ENCODE measurements at places on chromosomes 11 and 22.

DNA sequence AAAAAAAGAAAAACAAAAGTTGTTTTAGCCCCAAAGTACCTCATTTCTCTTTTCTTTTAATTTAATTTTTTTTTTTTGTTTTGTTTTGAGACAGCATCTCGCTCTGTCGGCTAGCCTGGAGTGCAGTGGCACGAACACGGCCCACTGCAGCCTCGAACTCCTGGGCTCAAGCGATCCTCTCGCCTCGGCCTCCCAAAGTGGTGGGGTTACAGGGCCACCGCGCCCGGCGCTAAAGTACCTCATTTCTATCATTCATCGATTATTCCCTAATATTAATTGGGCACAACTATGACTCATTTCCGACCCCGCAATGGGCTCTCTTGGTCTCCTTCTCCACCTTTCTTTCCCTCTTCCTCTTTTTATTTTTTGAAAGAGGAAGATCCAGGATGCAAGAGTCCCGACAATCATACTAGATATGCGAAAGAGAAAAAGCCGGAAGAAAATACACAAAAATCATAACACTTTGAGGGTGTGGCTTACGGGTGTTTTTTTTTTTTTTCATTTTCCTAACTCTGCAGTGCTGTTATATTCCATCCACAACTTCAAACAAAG, 475 bp upstream of the AIP start:
- no peak for DNase-seq

DNA sequence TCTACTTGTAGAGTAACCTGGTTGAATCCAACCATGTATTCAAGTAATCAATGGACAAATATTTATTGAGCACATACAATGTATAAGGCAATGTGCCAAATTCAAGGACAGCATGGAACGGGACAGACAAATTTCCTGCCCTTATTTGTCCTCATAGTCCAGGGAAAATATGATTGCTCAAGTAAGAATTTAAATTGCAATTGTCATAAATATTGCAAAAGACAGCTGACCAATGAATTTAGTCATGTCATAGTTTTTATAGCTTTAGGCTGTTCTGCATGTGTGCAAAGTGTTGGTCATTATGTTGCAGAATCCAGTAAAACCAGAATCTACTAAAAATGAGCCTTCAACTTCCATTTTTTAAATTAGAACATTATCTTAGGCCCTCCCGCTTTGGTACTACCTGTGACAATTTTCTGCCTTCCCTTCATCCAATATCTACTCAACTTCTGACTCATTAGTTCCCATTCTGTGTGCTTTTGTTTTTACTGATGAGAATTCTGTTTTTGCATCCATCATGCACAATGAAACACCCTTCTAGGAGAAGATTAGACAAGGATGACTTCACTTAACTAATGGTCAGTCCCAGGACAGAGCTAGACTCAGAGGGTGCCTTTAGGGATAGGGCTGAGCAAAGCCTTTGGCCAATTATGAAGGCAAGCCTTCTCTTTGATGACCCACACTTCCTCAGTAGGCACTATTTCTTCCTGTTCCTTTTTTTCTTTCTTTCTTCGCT, 45.8 kb upstream of the FIBIN start:
- DNase-seq, result no peak

GRCh38 chr11:23727794-23728193, 769.1 kb upstream of the LUZP2 start:
- no peak for DNase-seq

DNA sequence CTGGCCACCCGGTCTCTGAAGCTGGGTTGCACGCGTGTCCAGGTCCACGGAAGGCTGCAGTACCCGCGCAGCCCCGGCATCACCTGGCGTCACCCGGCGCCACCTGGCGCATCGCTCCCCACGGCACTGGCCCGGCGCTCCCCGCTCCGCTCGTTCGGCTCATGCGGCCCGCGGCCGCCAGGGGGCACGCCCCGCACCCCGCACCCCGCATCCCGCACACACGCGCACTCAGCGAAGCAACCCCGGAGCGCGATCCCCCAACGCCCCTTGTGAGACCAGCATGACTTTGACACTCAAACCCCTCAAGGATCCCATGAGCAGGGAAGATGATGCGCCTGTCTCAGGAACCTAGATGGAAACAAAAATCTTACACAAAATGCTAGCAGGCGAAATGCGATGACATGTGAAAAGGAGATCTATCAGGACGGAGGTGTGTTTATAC, 11.9 kb downstream of the B3GNT6 start:
- DNase-seq, result no peak

DNA sequence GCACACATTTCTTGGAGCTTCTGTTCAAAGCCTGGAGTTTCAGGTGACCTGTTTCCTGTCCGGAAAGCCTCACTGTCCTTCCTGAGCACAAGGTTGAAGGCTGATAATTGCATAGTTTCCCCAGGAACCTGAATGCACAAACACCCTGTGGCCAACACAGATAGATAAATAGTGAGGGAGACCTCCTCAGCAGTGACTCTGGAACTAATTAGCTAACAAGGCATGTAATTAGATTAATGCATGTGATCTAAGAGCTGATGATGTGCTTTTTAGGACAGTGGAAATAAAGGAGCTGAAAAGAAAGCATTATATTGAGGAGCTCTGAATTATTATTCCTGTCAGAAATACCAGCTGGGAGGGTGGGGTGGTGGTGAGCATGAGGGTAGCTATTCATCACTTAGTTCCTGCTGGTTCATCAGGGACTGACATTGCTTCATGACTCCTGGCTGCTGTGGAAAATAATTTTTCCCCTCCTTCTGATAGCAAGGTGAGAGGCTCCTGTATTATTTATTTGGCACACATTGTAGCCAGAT, 101.1 kb downstream of the NELL1 start:
- no peak for DNase-seq

GRCh38 chr11:100093698-100094097, 593.4 kb upstream of the ARHGAP42 start:
- DNase-seq, result no peak

DNA sequence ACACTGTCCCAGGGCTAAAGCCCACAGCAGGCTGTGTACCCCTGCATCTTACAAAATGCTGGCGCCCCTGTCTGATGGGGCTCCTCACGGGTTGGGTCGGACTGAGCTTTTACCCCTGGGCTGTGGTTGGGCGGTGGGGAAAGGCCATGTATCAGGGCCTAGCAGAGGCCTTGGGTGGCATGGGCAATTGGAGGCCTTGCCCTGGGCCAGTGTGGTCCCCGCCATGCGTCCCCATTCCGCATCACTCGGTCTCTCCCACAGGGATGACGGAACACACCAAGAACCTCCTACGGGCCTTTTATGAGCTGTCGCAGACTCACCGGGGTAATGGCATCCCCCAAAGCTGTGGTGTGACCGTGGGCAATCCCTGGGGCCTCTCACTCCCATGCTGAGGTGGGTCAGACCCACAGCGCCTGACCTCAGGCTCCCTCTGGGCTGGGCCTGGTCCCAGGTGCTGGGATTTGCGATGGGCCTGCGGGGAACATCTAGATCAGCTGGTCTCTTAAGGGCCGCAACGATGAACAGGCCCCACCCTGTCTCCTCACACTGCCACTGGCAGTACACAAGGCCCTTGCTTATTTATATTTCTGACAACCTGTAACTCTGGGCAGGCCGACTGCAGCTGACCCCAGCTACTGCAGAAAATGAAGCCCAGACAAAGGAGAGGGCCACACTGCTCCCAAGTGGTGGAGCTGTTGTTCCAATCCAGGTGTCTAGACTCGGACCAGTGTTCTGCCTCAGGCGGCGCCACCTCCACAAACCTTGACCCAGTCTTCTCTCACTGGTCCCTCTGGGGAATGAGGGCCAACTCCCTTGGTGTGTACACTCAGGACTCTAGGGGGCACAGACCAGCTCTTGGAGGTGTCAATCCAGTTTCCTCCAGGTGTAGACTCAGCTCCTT, 12.3 kb downstream of the SLC16A8 start:
- DNase-seq, result no peak

- no peak for DNase-seq
Measured at GRCh38 chr22:42180349-42180842, 49.8 kb upstream of the CYP2D6 start.

DNA sequence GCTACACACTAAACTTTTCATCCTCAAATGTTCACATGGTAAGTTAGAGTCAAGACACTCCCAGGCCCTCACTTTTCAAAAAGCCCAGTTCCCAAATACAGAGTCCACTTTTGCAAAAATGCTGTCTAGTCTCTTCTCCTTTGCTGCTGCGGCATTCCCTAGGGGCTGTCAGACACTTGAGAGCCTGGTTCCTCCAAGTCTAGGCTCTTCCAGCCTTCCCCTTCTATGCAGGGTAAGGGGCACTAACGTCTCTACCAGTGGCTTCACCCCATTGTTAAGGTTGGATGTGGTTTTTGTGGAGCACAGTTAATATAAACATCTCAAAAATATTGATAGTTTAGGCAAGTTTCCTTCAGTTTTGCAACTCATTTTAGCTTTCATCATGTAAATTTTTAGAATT, 181.5 kb downstream of the KIF18A start:
- DNase-seq, result no peak

DNA sequence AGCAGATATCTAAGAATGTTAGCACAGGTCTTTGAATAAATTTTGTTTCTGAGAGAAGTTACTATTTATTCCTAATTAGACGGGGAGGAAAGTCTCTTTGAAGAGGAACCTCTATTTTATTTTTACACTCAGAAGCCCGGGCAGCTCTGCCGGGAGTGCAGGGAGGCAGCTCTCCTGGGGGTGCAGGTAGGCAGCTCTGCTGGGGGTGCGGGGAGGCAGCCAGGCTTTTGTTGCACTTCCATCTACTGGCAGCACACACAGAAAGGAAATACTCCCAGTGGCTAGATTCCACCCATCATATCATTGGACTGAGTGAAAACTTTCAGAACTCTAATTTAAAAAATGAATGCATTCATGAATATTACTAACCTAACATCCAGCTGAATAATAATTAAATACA, 24.6 kb downstream of the OR10A6 start:
- no peak for DNase-seq

GRCh38 chr11:64449381-64450167, 90.6 kb downstream of the RPS6KA4 start:
- no peak for DNase-seq
